T-helper 2 cell (primary cell): ENCODE measurements at places on chromosomes 5 and 9.

GRCh38 chr9:127569886-127570401 lies 42.1 kb upstream of the STXBP1 start:
- DNase-seq, result peak; percentile 90

GRCh38 chr5:24849210-24849609 lies 204.4 kb upstream of the CDH10 start:
- DNase-seq, result no peak

DNA sequence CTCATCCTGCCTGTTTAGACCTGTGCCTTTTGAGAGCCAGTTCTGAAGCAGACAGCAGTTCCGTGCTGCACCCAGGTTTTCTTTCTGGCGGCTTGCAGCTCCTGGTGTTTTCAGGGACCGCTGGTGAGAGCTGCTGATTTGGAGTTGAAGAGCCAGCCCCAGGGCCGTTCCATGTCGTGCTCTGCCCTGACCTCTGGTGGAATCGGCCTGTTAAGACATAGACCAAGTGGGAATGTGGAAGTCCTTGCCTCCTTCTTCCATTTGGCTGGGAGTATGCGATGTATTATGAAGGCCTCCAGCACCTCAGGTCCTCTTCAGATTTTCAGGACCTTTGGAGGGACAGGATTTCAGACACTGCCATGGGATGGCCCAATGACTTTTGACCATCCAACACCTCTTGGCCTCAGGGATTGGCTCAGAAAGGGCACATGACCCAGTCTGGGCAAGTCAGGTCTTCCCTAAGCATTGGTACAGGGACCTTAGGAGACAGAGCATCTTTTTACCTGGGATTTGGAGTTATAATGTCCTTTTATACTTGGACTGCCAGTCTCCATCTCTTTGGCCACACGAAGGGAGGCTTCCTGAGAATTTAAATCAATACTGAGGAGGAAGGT lies 136.1 kb upstream of the CLINT1 start:
- DNase-seq, result peak; percentile 28

DNA sequence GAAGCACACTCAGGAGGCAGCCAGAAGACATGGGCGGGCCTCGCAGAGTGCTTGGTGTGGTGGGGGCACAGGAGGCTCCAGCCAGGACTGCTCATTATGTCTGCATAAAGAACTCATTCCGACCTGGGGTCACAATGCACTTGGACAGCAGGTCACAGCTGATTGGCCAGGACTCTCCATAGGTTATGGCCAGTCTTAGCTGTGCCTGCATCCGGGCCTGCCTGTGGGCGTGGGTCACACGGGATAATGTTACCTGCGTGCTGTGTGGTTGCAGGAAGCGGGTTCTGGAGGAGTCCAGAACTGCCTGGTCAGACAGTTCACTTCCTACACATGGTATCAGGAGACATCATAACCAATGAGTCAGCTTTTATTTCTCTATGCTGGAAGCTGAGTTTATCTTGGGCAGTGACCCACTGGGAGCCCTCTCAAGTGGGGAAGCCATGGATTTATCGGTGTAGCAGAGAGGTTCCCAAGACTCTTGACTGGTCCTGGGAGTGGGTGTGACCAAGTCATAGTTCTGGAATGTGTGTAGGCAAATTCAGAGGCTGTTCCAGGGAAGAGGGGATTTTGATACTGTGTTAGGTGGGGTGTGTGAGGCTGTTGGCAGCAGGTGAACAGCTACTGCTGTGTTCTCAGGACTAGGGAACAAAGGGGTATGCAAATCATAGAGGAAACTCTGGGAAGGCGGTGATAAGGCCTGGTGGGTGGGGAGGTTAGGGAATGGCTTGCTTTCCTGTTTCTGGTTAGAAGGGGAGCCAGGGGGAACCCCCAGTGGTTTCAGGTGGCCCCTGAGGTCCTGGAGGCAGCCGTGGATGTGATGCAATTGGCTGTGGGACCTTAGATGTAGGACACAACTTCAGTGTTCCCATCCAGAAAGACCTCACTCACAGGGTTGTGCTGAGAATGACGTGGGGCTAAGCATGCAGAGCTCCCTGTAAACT lies 51.3 kb downstream of the ARHGEF37 start:
- DNase-seq, result no peak

DNA sequence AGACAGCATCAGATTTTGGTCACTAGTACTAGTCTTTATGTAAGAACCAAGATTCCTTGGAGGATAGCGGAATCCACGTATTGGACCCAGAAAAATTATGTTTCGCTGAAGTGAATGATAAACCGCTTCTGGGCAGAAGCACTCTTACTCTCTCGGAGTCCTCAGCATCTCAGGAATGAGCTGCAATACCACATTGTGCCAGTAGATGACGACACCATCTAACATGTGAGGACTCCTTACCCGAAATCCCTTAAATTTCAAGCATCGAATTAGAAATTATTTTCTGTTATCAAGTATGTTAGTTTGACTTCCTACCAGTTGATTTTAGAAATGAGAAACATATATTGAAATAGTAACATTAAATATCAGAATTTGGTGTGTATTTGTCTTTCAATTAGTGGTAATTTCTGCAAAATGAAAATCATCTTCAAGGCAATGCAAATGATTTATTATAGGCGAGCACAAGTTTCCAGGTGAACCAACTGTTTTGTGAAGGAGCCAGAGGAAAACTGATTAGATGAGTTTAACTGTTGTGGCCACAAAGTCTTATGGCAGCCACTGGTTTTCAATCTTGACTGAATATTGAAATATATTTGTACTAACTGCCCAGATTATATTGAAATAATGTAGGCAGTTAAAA lies 66.0 kb upstream of the CAMK4 start:
- DNase-seq, result peak; percentile 60

DNA sequence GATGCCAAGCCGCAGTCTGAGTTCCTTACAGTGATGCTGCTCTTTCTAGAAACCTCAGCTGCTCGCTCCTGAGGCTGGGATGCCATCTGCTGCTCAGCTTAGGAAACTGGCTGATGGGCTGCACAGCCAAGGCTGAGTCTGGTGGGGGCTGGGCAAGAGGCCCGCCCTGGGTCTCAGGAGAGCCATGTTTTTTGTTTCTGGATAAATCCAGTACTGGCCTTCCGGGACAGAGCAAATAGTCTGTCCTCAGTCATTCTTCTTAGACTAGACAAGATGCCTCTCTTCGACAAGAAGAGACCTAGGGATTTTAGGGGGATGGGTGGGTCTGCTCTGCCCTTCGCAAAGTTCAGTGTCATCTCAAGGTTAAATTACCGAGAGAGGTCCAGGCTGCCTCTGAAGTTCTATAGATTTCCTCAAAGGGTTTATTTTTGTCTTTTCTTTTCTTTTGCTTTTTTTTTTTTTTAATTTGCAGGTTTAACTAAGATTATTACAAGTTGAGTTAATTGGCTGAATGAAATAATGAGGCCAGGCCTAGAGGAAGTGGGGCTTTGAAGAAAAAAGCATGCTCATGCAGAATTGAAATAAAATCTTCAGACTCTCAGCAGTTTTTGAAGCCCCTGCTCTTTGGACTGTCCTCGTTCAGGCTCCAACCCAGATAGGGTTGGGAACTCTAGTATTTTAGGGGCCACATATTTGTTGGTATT lies 30.6 kb upstream of the MATR3 start:
- peak; percentile 82 for DNase-seq

GRCh38 chr9:35696520-35697215 lies 6.9 kb upstream of the TPM2 start:
- DNase-seq, result peak; percentile 47

GRCh38 chr9:37902796-37903646 lies 906 bp downstream of the SLC25A51 start:
- no peak for DNase-seq

DNA sequence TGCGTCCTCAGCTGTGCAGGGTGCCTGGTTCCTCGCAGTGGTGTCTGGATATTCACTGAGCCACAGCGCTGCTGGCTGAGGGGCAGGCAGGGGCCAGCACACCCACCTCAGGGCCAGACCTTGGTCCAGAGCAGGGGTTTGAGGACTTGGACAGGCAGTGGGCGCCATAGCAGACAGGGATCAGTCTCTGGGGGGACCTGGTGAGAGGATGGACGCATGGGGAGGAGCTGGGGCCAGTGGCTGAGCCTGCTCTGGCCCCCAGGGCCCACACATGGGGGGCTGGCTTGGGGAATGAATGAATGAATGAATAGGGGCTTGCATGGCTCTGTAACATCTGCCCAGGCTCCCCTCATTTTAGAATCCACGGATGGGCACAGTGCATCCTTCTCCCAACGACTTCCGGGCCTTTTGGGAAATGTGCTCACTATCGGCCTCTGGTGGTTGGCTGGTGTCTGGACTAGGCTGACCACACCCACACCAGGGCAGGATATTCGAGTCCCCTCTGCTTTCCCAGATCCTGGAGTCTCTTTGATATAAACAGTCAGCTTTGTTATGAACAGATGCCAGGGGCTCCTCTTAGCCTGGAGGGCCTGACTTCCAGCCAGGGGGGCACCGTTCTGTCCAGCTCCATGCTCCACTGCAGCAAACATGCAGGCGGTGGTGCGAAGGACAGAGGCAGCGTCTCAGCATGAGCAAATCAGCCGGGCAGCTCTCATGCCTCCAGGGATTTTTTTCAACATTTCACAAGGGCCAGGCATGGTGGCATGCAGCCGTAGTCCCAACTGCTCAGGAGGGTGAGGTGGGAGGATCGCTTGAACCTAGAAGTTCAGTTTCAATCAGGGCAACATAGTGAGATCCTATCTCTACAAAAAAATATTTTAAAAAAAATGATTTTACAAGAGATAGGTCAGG lies 62.6 kb downstream of the NEK6 start:
- peak; percentile 34 for DNase-seq

DNA sequence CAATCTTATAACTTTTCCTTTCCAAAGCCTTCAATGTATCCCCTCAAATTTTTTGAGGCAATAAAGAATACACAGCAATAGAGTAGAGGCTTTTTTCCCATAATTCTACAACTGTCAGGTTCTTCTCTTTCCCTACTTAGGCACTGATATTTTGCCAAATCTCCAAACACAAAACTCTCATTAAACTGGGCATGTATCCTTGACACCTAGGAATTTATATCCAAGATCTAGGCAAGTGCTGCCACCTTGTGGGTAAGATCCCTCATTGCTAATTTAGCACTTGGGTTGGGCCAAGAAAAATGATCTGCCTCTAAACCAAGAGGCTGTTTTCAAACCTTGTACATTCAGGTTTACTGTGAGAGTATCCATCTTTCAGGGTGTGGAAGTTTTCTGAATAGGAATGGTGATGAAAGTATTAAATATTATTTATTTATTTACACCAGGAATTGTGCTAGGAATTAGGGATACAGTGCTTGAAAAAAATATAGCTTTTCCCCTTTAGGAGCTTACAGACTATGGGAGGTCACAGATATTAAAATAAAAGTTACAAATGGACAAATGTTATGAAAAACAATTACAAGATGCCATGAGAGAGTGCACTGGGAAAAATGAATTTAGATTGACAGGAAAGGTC lies 17.6 kb downstream of the TSTD2 start:
- peak; percentile 54 for DNase-seq

- DNase-seq, result no peak
Observed at GRCh38 chr9:129242971-129243561, 65.0 kb upstream of the IER5L start.

DNA sequence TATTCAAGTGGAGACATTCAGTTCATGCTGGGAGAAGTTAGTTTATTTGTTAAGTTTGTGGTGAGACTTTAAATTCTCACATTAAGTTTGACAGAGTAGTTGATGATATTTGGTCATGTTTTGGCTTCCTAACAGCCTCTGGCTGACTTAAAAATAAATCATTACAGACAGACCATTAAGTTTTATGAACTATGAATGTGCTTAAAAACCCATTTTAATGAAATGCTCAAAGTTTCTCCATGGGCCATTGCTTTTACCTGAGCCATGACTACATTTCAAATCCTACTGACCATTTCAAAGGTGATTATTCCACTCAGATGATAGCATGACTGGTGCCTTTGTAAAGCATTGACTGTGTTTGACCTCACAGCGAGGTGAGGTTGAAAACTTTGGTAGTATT lies 192.7 kb downstream of the LRRC70 start:
- no peak for DNase-seq

- DNase-seq, result no peak
Observed at GRCh38 chr9:25207402-25208195, 470.6 kb downstream of the TUSC1 start.

GRCh38 chr5:75031366-75031765 lies 21.0 kb downstream of the GCNT4 start:
- no peak for DNase-seq

DNA sequence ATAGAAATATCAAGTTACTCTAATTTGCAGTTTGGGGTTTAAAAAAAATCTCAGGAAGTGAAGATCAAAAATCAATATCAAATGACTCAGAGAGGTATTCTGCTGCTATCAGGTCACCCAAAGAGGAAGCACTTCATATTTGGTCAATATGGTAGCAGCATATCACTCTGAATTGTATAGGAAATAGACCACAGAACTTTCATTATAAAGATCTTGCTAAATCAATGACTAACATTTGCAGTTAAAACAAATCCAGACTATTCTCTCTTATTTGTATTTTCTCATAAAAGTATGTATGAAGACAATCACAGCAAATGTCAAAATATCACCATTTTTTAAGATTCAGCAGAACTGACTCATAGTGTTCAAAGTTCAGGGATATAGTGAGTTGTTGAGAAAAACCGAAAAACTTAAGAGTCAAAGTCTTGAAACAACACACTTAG lies 105.8 kb upstream of the PCSK1 start:
- no peak for DNase-seq

DNA sequence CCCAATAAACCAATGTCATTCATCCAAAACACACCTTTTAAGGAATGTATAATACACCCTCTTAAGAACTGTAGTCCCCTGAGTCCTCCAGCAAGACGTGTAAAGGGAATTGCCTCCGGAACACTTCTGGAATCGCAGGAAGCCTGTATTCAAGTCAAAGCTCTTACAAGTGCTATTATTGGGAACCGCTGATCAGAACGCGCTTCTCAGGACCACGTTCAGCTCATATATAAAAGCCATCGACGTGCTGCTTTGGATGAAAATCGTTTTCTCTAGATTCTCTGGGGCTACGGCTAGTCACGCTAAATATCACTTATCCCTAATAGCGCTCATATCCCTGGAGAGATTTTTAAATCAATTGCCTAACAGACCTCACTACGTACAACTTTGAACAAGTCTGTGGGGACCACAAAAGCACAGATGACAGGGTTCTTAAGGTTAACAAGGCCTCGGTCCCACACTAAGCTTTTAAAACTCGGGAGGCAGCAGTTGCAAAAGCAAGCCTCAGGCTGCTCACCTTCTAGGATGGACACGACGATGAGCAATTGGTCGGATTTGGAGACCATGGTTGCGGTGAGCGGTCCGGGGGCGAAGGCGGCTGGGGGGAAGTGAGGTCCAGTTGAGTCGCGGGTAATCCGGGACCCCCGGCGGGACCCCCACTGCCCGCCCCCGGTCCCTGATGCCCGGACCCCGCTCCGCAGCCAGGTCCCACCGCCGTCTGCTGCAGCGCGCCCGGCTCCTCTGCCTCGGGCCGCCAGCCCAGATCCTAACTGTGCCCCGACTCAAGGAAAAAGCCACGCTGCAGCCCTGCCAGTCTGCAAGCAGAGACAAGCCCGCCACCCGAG lies 548 bp downstream of the CEP120 start:
- DNase-seq, result no peak
